ENCODE measurements at places on chromosomes 5 and 9.

GRCh38 chr9:92970467-92970923 is 23.2 kb downstream of the FGD3 start:
- no peak for DNase-seq

DNA sequence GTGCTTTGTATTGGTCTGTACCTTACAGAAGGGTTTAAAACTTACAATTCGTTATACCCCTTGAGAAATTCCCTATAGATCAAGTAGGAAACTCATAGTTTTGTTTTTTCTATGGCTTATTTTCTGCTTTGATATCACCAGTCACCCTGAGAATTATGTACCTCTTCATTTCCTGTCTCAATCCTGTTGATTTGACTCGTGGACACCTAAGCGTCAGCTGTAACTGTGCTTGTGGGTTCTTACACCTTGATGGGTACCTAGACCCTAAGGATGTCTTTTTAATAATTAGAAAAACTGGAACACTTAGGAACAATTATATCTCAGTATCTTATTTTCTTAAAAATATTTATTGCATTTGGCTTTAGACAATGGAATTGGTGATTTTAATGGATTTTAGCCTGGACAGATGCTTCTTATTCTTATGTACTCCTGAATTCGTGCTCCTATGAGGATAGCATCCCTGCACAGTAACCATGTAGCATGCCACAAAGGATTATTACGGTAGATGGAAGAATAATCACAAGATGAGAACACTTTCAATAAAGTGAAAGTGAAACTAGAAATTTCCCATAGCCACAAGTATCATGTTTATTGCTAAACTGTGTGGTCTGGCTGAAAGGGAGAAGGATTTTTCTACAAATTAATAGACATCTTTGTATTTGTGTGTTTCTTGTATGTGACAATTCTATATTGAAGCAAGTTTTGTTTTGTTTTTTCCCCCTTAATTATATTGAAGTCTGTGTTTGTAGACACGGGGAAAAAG is 1920.3 kb upstream of the WWC1 start:
- DNase-seq, result no peak

- DNase-seq, result no peak
Measured at GRCh38 chr5:42022383-42022972, 97.4 kb downstream of the FBXO4 start.

GRCh38 chr5:81534441-81534840 is 140.5 kb upstream of the ACOT12 start:
- DNase-seq, result no peak

DNA sequence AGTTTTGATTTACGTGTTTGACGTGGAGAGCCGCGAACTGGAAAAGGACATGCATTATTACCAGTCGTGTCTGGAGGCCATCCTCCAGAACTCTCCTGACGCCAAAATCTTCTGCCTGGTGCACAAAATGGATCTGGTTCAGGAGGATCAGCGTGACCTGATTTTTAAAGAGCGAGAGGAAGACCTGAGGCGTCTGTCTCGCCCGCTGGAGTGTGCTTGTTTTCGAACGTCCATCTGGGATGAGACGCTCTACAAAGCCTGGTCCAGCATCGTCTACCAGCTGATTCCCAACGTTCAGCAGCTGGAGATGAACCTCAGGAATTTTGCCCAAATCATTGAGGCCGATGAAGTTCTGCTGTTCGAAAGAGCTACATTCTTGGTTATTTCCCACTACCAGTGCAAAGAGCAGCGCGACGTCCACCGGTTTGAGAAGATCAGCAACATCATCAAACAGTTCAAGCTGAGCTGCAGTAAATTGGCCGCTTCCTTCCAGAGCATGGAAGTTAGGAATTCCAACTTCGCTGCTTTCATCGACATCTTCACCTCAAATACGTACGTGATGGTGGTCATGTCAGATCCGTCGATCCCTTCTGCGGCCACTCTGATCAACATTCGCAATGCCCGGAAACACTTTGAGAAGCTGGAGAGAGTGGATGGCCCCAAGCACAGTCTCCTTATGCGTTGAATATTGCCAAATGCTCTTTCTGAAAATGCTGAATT is 850 bp downstream of the RRAGA start:
- DNase-seq, result peak; percentile 39

DNA sequence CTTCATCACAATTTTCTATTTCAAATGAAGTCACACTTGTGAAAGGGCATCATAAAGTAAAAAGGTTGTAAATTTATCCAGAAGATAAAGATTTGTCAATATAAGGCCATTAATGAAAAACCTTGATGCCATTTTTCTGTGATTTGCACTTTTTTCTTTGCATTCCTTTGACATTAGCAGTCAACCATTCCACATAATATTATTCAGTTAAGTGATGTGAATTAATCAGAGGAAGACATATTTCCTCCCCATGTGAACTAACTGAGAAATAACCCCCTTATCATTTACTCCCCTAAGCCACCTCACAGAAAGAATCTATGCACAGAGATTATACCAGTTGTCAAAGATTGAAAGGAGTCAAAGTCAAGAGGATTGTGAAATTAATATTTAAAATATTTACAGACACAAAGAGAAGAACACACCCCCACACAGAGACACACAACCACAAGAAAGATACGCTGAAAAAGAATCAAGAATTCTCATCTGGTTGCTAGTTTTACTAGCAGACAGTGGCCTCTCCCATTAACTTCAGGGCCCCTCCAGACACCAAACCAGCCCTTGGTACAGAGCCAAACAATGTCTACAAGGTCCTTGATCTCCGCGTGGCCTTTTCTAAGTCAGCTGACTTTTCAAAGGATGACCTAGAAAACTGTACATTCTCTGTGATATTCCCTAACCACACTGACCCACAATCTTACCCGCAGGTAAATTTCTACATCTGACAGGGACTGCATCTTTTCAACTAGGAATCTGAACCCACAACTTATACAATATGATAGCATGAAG is 29.5 kb downstream of the GNAQ start:
- no peak for DNase-seq

GRCh38 chr5:14445576-14446290 is 135.9 kb upstream of the OTULINL start:
- DNase-seq, result no peak

GRCh38 chr9:126783949-126784348 is 20.9 kb upstream of the ZBTB43 start:
- DNase-seq, result no peak

DNA sequence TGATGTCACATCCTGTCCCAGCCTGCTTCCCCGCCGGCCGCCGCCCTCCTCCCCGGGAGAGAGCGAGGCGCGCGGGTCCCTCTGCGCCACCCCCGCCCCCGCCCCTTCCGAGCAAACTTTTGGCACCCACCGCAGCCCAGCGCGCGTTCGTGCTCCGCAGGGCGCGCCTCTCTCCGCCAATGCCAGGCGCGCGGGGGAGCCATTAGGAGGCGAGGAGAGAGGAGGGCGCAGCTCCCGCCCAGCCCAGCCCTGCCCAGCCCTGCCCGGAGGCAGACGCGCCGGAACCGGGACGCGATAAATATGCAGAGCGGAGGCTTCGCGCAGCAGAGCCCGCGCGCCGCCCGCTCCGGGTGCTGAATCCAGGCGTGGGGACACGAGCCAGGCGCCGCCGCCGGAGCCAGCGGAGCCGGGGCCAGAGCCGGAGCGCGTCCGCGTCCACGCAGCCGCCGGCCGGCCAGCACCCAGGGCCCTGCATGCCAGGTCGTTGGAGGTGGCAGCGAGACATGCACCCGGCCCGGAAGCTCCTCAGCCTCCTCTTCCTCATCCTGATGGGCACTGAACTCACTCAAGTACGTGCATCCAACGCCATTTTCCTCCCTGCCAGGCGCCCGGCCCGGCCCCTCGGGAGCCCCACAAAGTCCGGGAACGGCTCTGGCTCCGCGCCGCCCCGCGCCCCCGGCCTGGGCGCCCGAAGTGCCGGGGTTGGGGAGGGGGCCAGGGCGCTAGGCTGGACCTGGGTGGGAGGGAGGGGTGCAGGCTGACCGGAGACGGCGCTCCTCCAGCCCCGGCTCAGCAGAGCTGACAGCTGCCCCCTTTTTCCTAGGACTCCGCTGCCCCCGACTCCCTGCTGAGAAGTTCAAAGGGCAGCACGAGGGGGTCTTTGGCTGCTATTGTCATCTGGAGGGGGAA is 12.0 kb upstream of the OLFM1 start:
- no peak for DNase-seq

GRCh38 chr5:148342371-148343045 is 7.1 kb downstream of the SPINK9 start:
- no peak for DNase-seq

- DNase-seq, result no peak
Measured at GRCh38 chr5:37043693-37044092, 167.1 kb downstream of the NIPBL start.

DNA sequence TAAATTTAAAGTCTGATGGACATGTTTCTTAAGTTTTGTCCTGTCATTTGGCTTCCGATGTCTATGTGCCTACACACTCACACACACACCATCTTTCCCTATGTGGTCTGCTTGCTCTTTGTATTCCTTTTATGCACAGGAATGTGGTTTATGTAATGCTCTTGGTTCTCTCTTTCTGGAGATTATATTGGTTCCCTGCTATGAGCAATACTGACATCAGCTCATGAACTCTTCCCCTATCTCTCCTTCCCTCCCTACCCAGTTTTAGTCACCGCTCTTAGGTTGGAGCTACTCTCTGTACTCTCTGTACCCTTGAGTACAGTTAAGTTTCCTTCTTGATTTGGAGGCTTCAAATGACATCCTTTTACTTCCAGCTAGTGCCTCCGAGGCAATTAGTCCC is 77.9 kb upstream of the MVB12B start:
- DNase-seq, result no peak

DNA sequence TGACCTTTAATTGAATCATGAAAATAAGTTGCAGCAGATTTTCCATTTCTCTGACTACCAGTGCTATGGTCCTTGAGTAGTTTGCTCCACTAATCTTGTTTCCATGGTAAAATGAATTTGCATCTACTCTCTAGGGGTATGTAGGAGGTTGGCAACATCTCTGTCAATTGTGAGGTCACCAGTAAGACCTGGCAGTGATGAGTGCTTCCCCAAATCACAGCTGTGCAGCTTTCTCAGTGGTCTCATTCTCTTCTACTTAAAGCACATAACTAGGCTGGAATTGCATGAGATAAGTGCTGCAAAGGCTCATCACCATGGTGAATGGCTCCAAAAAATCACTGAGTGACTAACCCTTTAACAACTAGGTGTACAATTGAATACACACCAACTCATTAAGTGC is 36.3 kb downstream of the ADAMTS19 start:
- no peak for DNase-seq

DNA sequence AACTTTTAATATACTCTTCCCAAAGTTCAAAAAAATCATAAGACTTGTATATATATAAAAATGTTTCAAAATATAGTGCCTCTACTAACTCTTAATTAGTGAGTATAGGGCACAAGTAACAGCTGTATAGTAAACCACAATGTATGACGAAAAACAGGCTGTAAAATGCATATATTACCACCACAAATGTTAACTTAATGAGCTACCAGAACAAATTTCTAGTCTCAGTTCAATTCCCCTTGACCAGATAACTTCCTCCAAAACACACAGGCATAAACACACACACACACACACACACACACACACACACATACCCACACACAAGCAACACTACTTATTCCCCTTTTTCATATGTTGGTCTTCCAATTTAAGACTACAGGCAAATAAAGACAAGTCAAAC is 78.8 kb downstream of the FBXL17 start:
- DNase-seq, result no peak

GRCh38 chr9:684941-685340 is 156.6 kb upstream of the DMRT1 start:
- DNase-seq, result no peak

GRCh38 chr5:143023411-143024096 is 253.4 kb downstream of the ARHGAP26 start:
- no peak for DNase-seq

DNA sequence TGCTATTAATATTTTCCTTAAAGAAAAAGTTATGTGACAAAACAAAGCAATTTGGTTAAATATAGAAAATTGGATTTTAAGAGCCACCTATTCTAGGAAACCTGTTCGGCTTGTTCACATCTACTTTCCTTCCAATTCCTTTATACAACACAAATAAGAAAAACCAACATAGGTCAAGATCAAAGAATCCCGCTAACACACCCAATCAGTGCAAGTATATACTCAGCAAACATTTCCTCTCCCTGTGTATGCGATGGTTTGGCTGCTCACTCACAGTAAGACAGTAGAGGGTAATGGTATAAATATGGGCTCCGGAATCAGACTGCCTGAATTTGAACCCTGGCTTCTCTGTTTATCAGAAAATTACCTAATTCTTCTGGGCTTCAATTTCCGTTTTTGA is 757.5 kb upstream of the ZNF608 start:
- no peak for DNase-seq

- no peak for DNase-seq
Measured at GRCh38 chr9:134557331-134557730, 84.3 kb upstream of the COL5A1 start.

DNA sequence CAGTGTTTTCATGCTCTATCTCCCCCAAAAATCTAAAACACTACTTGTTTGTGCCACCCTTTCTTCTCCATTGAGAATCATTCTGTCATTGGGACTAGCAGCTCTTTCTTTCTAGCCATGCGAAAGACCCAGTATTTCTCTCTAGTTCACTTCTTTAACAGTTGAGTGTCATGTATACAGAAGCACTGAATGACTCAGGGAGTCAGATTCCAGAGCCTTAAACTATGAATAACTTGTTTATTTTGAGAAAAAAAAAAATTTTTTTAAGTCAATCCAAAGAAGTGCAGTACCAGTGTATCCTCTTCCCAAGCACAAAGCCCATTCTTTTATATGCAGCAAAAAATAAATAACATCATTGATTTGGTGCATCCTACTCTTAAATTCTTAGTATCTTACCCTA is 415.4 kb upstream of the GRAMD2B start:
- peak; percentile 21 for DNase-seq

GRCh38 chr5:10733426-10733825 is 27.6 kb downstream of the DAP start:
- DNase-seq, result no peak

GRCh38 chr9:98230789-98231188 is 24.7 kb downstream of the TBC1D2 start:
- DNase-seq, result no peak

- no peak for DNase-seq
Measured at GRCh38 chr9:133621725-133622267, 12.6 kb upstream of the FAM163B start.

- DNase-seq, result no peak
Measured at GRCh38 chr5:132214491-132214890, 13.2 kb downstream of the P4HA2 start.
